Cerebellar nuclear complex (tissue), 1 donor: ENCODE measurements at places on chromosomes 11 and 22.

DNA sequence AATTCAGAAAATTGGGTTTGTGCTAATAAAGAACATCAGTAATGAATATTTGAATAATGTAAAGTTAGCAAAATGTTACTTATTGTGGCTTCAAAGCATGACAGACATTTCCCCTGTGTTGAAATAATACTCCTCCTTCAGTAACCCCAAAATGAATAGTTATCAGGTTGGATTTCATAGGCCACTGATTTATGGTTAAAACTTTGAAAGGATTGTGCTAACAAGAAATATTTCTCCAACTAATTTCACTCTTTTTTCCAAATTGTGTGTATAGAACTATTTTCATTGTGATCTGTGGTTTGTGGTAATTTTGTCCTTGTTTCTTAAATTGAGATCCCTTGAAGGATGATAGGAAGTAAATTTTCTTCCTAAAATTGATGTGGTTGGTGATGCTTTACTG lies 7.9 kb downstream of the DDX10 start:
- DNase-seq = no peak

DNA sequence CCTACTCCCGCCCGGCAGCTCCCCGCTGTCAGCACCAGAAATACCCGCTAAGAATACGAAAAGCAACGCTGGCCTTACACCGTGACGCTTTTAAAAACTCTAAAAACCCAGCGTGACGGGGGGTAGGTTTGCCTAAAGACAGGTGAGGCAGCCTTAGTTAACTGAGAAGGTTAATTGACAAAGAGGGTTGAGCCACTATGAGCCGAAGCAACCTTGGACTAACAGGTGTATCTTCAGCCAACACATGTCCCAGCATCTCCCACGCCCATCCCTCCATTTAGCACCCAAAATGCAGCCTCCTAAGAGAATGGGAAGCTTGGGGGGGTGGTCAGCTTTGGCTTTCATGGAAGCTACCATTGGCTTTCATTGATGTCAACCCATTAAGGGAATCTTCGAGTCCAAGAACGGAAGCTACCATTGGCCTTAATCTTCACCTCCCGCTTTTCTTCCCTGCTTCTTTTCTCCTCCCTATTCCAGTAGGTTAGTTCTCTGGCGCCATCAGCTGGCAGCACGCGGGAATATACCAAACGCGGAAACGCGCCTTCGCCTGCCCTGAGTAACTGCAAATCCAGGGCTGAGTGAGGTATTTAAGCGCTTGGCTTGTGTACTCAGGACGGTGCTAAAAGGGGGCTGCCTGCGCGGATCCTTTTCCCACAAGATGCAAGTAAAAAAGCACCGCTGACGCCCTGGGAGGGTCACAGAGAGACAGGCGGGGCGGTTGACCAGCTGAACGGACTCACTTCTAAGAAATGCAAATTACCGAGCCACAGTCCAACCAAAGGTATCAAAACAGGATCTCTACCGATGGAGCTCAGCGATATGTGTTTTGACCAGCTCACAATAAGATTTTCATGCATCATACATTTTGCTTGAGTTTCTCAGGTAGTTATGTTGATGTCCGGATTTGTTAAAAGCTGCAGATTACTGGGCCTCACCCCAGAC lies 38.5 kb upstream of the GLYATL1 start:
- DNase-seq = no peak

- DNase-seq = no peak
Observed at GRCh38 chr11:32103941-32104340, 13.1 kb downstream of the RCN1 start.

DNA sequence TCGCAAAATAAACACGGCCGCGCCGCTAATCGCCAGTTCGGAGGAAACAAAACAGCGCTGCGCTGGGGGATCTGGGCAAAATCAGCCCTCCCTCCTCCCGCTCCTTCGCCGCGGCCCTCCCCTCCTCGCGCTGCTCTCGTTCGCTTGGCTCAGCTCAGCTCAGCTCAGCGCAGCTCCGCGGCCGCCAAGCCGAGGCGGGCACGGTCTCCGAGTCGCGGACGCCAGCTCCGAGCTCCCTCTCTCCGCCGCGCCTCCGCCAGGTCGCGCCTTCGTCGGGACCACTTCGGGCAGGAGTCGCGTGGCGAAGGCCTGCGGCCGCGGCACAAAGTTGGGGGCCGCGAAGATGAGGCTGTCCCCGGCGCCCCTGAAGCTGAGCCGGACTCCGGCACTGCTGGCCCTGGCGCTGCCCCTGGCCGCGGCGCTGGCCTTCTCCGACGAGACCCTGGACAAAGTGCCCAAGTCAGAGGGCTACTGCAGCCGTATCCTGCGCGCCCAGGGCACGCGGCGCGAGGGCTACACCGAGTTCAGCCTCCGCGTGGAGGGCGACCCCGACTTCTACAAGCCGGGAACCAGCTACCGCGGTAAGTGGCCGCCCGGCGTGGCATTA lies at the start of gene SPON1:
Gene SPON1, plus strand, starts transcription at position 162 of the 607 bp plus-strand sequence. Its CDS starts 182 bp downstream, at position 344.
- DNase-seq = peak; percentile 37

GRCh38 chr11:122197066-122197987 lies 81.3 kb upstream of the BLID start:
- DNase-seq = no peak

GRCh38 chr11:130902380-130902779 lies 13.9 kb downstream of the SNX19 start:
- no peak for DNase-seq
